Activated naive CD4-positive, alpha-beta T cell treated with anti-CD3 and anti-CD28 coated beads for 36 hours (primary cell): ENCODE measurements at places on chromosomes 13 and 19. TPM values are rescaled to one million over a fixed set of nuclear protein-coding genes. Genes with fewer than 3 reads are reported as not detected.

CCDC124 gene
- 107 TPM for total RNA-seq

VAV1 gene
- 93.6 TPM for total RNA-seq

YJEFN3 gene
- total RNA-seq, result 7.2 TPM

C19orf67 gene
- total RNA-seq, result not detected

FBXO27 gene
- 1.8 TPM for total RNA-seq

GDF15 gene
- 0.20 TPM for total RNA-seq

CD177 gene
- not detected for total RNA-seq

C13orf46 gene
- total RNA-seq, result 1.8 TPM

ICAM5 gene
- 0.72 TPM for total RNA-seq
